ENCODE measurements at places on chromosomes 4 and X.

- H3K4me3 ChIP-seq = no peak overlapping the region
- H3K4me1 ChIP-seq = peaks cover 7% of the 10 kb centered on the region
- no peaks in the 10 kb centered on the region for H3K27me3 ChIP-seq
- H3K27ac ChIP-seq = no peak overlapping the region
- H3K36me3 ChIP-seq = peaks cover 53% of the 10 kb centered on the region
Measured at GRCh38 chr4:87118826-87119225, 101.6 kb downstream of the KLHL8 start.

- H3K4me1 ChIP-seq = no peaks in the 10 kb centered on the region
- no peak overlapping the region for H3K27ac ChIP-seq
- H3K36me3 ChIP-seq = no peaks in the 10 kb centered on the region
- H3K27me3 ChIP-seq = no peaks in the 10 kb centered on the region
Measured at GRCh38 chr4:159765382-159765781, 662.5 kb downstream of the RAPGEF2 start.

GRCh38 chrX:30965767-30966166 is 76.7 kb upstream of the TAB3 start:
- no peaks in the 10 kb centered on the region for H3K36me3 ChIP-seq
- H3K27ac ChIP-seq = no peak overlapping the region
- H3K4me1 ChIP-seq = no peaks in the 10 kb centered on the region
- DNase-seq = no peak
- no peak overlapping the region for H3K4me3 ChIP-seq

DNA sequence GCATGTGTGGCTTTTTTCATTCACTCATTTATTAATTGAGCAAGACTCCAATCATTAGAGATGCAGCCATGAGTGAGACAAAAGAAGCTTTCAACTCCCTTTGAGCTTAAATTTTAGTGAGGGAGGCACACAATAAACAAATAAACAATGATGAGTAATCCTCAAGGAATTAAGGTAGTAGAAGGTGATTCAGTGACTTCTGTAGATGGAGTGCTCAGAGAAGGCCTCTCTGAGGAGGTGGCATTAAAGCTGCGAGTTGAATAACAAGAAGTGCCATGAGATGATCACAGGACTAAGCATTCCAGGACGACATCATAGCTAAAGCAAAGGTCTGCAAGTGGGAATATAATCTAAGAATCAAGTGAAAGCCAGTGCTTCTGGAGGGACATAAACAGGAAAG is 77.6 kb downstream of the NWD2 start:
- no peak overlapping the region for H3K4me3 ChIP-seq
- peak overlapping the region; percentile 56 for H3K27ac ChIP-seq

DNA sequence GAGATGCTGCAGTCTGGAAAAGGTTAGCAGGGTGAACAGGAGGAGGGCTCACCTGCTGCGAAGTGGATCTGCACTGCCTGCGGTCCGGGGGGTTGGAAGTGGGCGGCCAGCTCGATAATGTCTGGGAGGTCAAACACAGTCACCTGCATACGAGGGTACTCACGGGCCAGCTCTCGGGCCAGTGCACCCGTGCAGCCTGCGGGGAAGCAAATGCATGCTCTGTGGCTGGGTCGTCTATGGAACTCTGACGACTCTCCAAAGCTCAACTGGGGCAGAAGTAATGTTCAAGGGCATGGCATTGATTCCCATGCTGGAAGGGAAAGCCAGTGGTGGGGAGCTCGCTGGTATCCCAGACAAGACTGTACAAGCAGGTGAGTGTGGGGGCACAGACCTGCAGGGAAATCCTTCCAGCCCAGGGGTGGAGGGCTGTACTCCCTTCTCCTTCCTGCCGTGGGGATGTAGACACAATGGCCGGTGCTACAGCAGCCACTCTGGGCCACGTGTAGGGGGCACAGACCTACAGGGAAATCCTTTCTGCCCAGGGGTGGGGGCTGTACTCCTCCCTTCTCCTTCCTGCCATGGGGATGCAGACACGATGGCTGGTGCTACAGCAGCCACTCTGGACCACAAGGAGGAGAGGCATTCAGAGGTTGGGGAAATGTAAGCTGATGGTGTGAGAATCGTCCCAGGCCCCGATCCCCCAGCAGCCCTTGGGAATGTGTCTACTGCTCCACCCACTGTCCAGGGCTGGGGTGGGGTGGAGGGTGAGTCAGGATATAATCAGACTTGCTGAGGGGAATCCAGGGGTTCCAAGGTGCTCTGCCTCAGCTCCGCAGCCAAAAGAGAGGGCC is 26.2 kb upstream of the SLC25A6 start:
- H3K4me1 ChIP-seq = no peaks in the 10 kb centered on the region
- no peak overlapping the region for H3K27ac ChIP-seq
- H3K4me3 ChIP-seq = no peak overlapping the region

- H3K27me3 ChIP-seq = peaks cover 11% of the 10 kb centered on the region
- H3K4me3 ChIP-seq = peak within 1 kb of the TSS; percentile 83
- no peaks in the 10 kb centered on the region for H3K36me3 ChIP-seq
- H3K27ac ChIP-seq = peak within 1 kb of the TSS; percentile 67
Measured at GRCh38 chr4:155376387-155377268, at the start of gene MAP9. Gene MAP9 (minus strand): TSS chr4:155376965. CDS start chr4:155375850, 1,115 bp downstream.

DNA sequence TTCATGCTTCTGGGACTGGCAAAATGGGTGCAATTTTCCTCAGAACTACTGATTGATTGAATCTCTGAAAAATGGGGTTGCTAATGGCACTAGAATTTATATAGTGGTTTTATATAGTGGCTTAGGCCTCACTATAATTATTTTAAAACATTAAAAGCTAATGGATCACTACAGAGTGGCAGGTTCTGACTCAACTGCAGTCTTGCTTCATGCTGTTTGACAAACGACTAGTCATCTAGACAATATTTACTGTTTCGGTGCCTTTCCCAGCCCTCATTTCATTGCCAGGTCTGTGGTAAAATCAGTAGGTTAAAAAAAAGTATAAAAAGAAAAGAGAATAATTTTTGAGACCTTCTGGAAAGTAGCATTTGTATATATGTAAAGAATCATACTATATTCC is 352.8 kb upstream of the ATOH1 start:
- no peaks in the 10 kb centered on the region for H3K36me3 ChIP-seq
- no peak overlapping the region for H3K4me3 ChIP-seq
- H3K27me3 ChIP-seq = no peaks in the 10 kb centered on the region
- DNase-seq = no peak
- no peaks in the 10 kb centered on the region for H3K4me1 ChIP-seq

DNA sequence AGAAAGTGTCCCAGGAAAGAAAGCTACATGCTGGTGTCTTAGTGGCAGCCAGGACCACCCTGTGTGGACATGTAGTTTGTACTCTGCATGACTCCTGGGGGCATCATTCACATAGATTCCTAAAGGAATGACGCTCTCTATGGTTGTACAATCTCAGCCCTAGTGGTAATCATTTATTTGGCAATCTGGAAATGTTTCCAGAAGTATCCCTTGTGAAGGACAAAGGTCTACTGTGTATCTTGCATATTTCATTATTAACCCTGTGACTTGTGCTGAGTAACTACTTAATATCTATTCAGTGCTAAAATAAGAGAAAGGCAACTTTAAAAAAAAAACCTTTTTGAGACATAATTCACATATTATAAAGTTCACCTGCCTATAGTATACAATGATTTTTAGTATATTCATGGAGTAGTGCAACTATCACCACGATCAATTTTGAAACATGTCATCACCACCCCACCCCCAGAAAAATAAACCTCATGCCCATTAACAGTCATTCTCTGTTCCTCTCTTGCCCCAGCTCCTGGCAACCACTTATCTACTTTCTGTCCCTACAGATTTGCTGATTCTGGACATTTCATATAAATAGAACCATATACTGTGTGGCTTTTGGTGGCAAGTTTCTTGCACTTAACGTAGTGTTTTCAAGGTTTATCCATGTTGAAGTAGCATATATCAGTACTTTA is 51.7 kb downstream of the SHROOM3 start:
- no peak overlapping the region for H3K27ac ChIP-seq
- no peak overlapping the region for H3K4me3 ChIP-seq
- H3K4me1 ChIP-seq = no peaks in the 10 kb centered on the region
- H3K36me3 ChIP-seq = no peaks in the 10 kb centered on the region
- no peaks in the 10 kb centered on the region for H3K27me3 ChIP-seq

GRCh38 chr4:152150214-152150613 is 385.7 kb downstream of the FBXW7 start:
- peaks cover 22% of the 10 kb centered on the region for H3K27me3 ChIP-seq
- H3K27ac ChIP-seq = no peak overlapping the region
- peaks cover 31% of the 10 kb centered on the region for H3K36me3 ChIP-seq
- no peak for DNase-seq
- H3K4me3 ChIP-seq = no peak overlapping the region
